ENCODE measurements at places on chromosomes 16 and 17.

DNA sequence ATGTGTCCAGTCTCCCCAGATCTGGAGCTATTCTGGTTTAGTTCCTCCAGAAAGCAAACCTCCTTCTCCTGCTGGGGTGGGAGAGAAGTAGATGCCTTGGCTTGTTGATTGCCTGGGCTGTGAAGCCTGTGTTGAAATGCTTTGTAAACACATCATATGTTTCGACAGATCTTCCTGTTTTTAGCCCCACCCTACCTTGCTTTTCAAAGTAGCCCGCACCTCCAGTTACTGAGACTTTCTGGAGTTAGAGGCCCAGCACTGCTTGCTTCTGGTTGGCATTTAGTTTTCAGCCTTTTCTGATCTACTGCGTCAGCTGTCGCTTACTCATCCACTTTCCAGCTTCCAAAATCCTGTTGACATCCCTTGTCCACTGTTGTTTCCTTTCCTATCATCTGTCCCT is 17.9 kb upstream of the NDEL1 start:
- no peak for DNase-seq

- no peak for DNase-seq
Observed at GRCh38 chr17:74282587-74283370, 8.7 kb downstream of the DNAI2 start.

- DNase-seq: no peak
Observed at GRCh38 chr17:59907467-59907866, 14.5 kb downstream of the RPS6KB1 start.

- no peak for DNase-seq
Observed at GRCh38 chr17:60327134-60327900, 64.6 kb downstream of the USP32 start.

GRCh38 chr17:51032850-51033249 is 87.8 kb downstream of the SPAG9 start:
- no peak for DNase-seq

DNA sequence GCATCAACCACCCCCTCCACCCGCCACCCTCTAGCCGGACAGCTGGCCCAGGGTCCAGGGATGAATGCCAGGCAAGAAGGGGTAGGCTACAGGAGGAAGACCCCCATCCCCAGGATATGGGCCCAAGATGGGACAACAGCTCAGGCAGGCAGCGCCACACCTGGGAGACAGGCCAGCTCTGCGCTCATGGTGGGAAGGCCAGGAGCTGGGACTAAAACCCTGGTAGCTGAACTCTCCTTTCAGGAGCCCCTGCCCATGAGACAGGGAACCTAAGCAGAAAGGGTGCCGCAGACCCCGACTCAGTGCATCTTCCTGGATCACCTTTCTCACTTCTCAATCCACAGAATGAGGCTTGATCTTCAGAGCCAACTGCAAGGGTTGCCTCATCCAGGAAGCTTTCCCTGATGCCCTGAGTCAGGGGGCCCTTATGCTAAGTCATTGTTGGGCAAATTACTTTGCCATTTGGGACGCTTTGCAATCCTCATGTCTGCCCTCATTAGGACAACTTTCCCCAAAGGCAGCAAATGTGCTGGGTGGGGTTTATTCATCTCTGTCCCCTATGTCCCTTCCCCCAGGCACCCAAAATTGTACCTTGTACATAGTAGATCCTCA is 9.0 kb downstream of the ZDHHC1 start:
- DNase-seq: no peak

DNA sequence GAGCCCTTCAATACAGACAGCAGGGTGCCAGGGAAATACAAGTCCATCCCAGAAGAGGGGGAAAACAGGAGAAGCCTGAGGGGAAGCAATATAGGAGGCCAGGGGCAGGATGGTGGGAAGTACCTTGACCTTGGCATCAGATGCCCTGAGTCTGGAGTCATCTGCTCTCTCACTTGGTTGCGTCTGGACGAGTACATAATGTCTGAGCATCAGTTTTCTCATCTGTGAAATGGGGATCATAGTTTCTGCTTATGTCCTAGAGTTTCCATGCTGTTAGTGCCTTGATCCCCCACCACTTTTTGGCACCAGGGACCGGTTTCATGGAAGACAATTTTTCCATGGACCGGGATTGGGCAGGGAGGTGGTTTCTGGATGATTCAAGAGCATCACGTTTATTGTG is 2.3 kb downstream of the STAT5A start:
- no peak for DNase-seq

DNA sequence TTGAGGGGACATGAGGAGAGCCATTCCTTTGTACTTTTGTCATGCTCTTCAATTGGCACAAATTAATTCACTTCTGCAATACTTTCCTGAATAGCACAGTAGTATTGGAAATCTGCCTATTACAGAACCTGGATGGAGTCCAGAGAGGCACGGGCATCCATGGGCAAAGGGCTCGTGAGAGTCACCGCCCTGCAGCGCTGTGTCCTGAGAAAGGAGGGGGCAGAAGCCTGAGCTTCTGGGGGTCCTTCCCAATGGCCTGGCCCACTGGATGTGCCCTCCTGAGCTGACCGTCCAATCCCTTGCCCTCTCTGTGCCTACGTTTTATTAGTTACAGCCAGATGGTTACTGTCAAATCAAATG is 3.5 kb downstream of the G6PC1 start:
- no peak for DNase-seq

GRCh38 chr17:79633154-79633553 is 22.3 kb upstream of the RBFOX3 start:
- no peak for DNase-seq

- no peak for DNase-seq
Observed at GRCh38 chr17:65634533-65634932, 73.1 kb upstream of the AXIN2 start.

GRCh38 chr17:80163336-80163735 is 6.5 kb upstream of the CARD14 start:
- DNase-seq: no peak

- DNase-seq: no peak
Observed at GRCh38 chr17:12789481-12790248, at the start of gene ARHGAP44. TSS of gene ARHGAP44 (plus strand) at chr17:12789498. CDS start at chr17:12789839, 341 bp downstream.

- no peak for DNase-seq
Observed at GRCh38 chr17:67245694-67246402, 852 bp upstream of the HELZ start.

- no peak for DNase-seq
Observed at GRCh38 chr17:74446551-74447500, 14.9 kb downstream of the GPRC5C start.

DNA sequence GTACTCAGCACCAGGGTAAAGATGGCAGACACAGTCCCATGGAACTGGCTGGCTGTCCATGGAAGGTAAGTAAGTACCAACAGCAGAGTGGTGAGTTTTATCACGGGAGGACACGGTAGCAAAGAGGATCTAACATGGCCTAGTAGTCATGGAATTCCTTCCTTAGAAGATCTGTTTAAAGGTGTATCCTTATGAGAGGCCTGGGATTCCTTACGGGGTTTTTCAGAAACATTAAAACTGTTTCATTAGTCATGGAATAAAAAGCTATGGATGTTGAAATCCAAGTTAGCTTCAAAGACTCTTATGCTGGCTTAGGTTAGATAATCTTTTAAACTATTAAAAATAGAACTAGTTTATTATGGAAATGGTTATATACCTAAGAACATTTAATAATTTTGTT is 7.4 kb downstream of the FTO start:
- no peak for DNase-seq

DNA sequence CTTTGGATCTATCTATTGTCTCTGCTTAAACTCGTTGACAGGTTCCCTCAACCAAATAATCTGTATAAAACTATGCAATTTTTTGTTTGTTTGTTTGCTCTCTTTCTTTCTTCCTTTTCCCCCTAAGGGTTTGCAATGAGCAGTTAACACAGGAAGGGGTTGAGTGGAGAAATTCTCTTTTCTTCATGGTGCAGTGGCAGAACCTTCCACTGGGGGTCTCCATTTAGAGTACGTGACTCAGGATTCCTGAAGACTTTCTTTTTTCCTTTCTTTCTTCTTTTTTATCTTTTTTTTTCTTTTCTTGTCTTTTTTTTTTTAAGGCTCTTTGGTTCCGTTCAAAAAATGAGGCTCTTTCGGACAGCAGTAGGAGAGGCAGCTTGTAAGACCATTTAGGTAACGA is 19.5 kb upstream of the RBFOX1 start:
- no peak for DNase-seq

DNA sequence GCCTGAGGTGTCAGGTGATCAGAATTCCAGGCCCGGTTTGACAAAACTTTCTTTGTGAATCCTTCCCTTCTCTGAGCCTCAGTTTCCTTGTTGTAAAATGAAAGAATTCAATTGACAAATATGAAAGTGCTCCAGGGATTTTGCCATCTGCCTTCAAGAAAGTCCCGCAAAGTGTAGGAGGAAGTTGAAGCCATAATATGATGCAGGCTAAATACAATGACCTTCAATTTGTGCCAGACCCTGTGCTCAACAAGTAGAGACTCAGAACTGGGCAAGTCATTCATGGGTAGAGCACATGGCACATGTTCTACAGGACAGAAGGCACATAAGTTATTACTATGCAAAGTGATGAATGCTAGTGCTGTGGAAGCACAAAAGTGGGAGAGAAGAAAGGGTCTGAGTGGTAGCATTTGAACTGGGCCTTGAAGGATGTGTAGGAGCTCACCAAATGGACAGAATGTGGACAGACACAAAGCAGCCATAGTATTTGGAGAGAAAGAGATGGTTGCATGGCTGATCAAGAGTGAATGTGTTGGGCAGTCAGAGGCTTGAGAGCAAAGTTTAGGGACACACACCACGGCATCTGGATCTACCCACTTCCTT is 2.4 kb upstream of the SCIMP start:
- no peak for DNase-seq

DNA sequence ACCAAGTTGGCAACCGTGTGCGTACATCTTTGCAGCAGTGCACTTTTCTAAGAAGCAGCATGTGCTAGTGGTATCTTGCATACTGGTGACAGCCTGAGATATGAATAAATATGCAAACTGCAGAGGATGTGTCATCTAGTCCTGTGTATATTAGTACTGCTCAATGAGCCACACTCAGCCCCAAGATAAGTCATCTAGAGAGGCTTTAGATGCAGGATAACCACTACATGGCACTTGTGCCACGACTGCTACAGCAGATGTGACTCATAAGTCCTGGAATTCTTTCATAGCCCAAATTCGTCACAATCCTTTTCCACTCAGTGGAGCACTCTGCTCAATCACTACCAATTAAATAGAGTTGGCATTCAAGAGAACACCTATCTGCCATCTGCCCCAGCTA is 171.5 kb downstream of the AXIN2 start:
- no peak for DNase-seq

DNA sequence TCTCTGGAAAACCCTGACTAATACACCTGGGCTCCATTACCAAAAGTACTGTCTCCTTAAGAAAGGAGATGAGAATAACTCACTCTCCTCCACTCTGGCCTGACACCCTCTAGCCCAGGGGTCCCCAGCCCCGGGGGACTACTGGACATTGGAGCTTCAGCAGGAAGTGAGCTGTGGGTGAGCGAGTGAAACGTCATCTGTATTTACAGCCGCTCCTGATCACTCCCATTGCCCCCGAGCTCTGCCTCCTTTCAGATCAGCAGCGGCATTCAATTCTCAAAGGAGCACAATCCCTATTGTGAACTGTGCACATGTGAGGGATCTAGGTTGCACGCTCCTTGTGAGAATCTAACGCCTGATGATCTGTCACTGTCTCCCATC is 126.3 kb upstream of the TNRC6C start:
- no peak for DNase-seq

- no peak for DNase-seq
Observed at GRCh38 chr17:2412561-2413021, 11.7 kb upstream of the MNT start.

DNA sequence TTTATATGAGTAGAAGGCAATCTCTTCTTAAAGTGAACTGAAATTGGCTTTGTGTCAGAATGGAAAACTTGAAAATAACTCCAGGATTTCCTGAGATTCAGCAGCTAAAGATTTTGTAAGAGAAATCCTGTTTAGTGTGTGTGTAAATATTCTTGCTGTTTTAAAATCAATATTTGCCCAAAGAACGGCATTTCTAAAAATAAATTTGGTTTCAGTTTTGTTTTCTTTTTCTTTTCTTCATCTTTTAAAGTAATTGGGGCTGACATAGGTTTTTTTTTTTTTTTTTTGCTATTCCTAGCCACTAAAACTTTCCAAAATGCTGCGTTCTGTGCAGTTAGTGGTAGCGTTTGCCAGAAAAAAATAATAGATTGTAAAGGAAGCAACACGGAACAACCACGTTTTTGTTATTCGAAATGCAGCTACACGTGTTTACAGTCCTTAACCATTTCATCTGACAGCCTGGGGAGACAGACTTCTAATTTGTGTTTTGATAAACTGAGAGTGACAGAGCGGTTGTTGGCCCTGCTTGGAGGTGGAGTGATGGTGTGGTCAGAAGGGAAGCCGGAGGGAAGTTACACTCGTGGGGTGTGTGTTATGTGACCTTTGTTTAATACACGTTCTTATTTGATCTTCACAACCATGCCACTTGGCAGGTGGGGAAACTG is 21.6 kb upstream of the SMPD3 start:
- DNase-seq: no peak

DNA sequence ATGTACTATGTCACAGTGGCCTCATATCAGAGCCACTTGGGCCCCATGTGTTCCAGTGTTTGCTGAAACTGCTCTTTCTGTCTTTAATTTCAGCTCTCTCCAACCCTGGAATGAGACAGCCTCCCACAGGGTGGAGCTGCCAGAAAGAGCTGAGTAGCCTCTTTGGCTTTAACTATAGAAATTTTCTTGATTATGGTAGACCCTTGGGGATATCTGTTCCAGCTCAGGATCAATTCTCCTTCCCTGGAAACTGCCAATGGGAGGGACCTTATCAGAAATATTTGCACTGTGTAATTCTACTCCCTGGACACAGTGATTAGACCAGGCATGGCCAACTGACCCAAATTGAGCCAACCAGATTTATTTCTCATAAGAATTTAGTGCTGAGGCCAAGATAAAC is 39.0 kb upstream of the KDM8 start:
- no peak for DNase-seq

GRCh38 chr16:73064212-73064993 is 16.5 kb upstream of the ZFHX3 start:
- no peak for DNase-seq

- no peak for DNase-seq
Observed at GRCh38 chr17:82582213-82582612, 62.7 kb downstream of the FOXK2 start.

- DNase-seq: no peak
Observed at GRCh38 chr17:64551461-64551860, 44.7 kb downstream of the CEP95 start.

GRCh38 chr17:40105861-40106759 is 5.7 kb upstream of the NR1D1 start:
- no peak for DNase-seq

GRCh38 chr16:89730610-89731234 is 9.4 kb downstream of the ZNF276 start:
- no peak for DNase-seq

Data from GM18507 (cell line).